Stomach (tissue), 19 donors: ENCODE measurements at places on chromosomes 1 and 21. TPM values are rescaled to one million over a fixed set of nuclear protein-coding genes. Genes with fewer than 3 reads are reported as not detected.

GRCh38 chr1:21935891-21936365 lies 1.2 kb downstream of the HSPG2 start:
- peak overlapping the region; percentile 74 for H3K4me3 ChIP-seq
- no peaks in the 10 kb centered on the region for H3K36me3 ChIP-seq
- DNase-seq = peak; percentile 60
- H3K27ac ChIP-seq = peak overlapping the region; percentile 81

The XKR8 gene
- 3.5 TPM for total RNA-seq

GRCh38 chr1:206716870-206717673 lies 32.4 kb downstream of the MAPKAPK2 start:
- H3K4me3 ChIP-seq = no peak overlapping the region
- no peak for DNase-seq
- no peaks in the 10 kb centered on the region for H3K27me3 ChIP-seq
- peaks cover 61% of the 10 kb centered on the region for H3K4me1 ChIP-seq

GRCh38 chr1:178310685-178311105 lies 186.1 kb downstream of the CLEC20A start:
- no peaks in the 10 kb centered on the region for H3K27me3 ChIP-seq
- no peak overlapping the region for H3K4me3 ChIP-seq
- no peaks in the 10 kb centered on the region for H3K36me3 ChIP-seq
- no peak overlapping the region for H3K27ac ChIP-seq
- DNase-seq = peak; percentile 82
- no peaks in the 10 kb centered on the region for H3K4me1 ChIP-seq

GRCh38 chr1:93672069-93672468 lies 9.6 kb downstream of the BCAR3 start:
- no peak overlapping the region for H3K4me3 ChIP-seq
- no peaks in the 10 kb centered on the region for H3K36me3 ChIP-seq
- H3K27ac ChIP-seq = peak overlapping the region; percentile 45
- peak; percentile 86 for DNase-seq
- no peaks in the 10 kb centered on the region for H3K27me3 ChIP-seq
- peaks cover 56% of the 10 kb centered on the region for H3K4me1 ChIP-seq

GRCh38 chr1:67544921-67545320 lies 114.7 kb upstream of the SERBP1 start:
- H3K36me3 ChIP-seq = no peaks in the 10 kb centered on the region
- H3K27ac ChIP-seq = no peak overlapping the region
- H3K4me1 ChIP-seq = no peaks in the 10 kb centered on the region
